ENCODE measurements at places on chromosomes 4 and X.

GRCh38 chr4:27357283-27357682 is 496.6 kb downstream of the STIM2 start:
- no peak for DNase-seq

GRCh38 chr4:69830560-69831269 is 29.2 kb downstream of the SULT1E1 start:
- DNase-seq = no peak

- DNase-seq = no peak
Measured at GRCh38 chrX:104282166-104282725, 27.5 kb upstream of the ESX1 start.

DNA sequence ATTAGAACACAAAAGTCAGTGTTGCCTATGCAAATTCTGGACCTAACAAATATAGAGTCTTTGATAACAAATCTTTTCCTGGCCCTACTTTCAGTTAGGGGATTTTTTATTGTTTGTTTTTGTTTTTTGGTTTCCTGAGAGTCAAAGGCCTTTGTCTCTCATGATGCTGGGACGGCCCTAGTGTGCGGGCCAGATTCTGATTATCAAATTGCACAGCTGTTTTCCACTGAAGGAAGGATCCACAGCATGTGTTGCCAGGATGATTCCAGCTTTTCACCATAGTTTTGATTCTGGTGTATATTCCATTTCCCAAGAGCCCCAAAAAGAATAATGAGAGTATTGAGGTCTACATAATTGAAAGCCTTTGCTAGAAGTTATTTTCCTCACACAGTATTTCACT is 248.2 kb downstream of the CAMK2D start:
- DNase-seq = no peak

GRCh38 chr4:6425911-6426310 is 46.5 kb downstream of the PPP2R2C start:
- DNase-seq = no peak

Measured in NCI-H526 treated with DMSO at 0.1 percent for 48 hours (cell line).